ENCODE measurements at places on chromosomes 2 and 18. TPM values are rescaled to one million over a fixed set of nuclear protein-coding genes. Genes with fewer than 3 reads are reported as not detected.
A peak's percentile ranks its signal among the peaks of the same experiment; 100 is the strongest.

The KIF5C gene
- 0.28 TPM for total RNA-seq

DNA sequence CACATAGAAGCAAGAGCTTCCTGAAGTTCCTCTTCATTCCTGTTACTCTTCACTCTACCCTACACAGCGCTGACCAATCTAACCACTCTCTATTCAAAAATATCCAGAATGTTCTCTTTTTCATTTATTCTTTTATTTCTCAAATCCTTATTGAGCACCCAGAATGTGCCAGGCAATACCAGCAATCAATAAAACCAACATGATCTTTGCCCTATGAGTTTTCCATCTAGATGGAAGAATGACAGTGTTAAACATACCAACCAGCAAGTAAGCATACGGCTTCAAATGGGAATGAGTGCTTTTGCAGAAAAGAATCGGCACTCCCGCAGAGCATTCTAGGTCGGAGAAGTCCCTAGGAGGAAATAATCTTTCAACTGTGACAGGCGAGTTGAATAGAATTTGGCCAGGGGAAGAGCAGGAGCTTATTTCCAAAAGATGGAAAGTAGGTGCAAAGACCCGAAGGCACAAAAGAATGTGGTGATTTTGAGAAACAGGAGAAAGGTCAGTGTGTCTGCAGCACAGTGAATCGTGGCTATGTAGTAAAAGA is 217.8 kb upstream of the MEIS1 start:
- DNase-seq: no peak

GRCh38 chr2:68368654-68369336 is 3.7 kb downstream of the PLEK start:
- peak; percentile 81 for DNase-seq

The ICOS gene
- total RNA-seq: not detected

DNA sequence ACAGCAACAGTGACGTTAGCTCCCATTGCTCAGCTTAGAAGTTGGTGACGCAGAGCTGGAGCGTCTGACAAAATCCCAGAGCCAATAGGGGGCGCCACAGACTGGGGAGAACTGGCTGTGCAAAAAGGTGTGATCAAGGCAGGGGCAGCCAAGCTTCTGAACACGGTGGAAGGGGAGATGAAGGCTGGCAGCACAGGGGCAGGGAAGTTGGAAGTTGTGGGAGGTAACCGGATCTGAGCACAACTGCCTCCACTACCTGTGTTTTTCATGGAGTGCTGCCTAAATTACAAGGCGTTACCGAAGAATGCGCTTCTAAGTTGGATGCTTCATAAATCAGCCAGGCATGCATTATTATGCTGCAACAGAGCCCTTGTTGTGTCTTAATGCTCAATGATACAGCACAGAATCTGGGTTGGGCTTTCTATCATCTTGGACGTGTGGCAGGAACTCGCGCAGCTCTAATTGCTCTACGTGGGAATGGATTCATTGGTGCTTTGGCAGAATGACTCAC is 370.0 kb downstream of the SLC4A3 start:
- peak; percentile 29 for DNase-seq

The SLC19A3 gene
- not detected for total RNA-seq

The CDH20 gene
- not detected for total RNA-seq

- DNase-seq: no peak
Measured at GRCh38 chr2:23635442-23636340, 250.7 kb downstream of the KLHL29 start.

DNA sequence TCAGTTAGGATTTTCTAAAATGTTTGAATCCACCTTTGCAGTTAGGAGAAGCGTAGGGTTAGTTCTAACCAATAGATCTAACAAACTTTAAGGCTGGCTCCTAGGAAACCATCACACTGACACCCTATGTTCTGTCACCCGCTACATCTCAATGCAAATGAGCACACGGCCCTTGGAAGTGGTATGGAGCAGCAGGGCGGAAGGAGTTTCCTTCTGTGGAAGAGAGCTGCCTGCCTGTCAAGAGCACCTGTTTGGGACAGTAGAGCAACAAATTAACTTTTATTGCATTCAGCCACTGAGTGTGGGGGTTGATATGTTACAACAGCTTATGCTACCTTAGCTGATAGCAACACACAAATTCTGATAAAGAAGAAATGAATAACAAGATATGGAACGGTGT is 306.9 kb upstream of the RAB6C start:
- no peak for DNase-seq

The GKN1 gene
- not detected for total RNA-seq

The SLC9A4 gene
- not detected for total RNA-seq

DNA sequence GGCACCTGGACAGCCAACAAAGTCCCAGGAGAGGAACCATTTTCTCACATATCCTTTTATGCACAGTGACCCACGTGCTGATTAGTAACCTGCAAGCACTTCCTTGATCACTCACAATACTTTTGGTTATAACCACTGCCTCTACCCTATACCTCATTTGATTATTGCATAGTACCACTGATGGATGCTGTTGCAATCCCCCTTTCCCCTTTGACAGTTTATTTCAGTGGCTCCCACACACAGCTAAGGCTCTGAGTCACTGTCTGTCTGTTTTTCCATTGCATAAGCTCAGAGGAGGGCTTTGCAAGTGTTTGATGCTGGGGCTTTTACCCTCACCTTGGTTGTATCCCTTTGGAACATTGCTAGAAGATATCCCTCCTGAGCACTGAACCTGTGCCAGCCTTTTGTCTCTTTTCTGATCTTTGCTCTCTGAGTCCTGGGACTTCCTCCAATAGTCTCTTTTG is 101.7 kb upstream of the RBBP8 start:
- DNase-seq: peak; percentile 91

The SAG gene
- total RNA-seq: not detected

DNA sequence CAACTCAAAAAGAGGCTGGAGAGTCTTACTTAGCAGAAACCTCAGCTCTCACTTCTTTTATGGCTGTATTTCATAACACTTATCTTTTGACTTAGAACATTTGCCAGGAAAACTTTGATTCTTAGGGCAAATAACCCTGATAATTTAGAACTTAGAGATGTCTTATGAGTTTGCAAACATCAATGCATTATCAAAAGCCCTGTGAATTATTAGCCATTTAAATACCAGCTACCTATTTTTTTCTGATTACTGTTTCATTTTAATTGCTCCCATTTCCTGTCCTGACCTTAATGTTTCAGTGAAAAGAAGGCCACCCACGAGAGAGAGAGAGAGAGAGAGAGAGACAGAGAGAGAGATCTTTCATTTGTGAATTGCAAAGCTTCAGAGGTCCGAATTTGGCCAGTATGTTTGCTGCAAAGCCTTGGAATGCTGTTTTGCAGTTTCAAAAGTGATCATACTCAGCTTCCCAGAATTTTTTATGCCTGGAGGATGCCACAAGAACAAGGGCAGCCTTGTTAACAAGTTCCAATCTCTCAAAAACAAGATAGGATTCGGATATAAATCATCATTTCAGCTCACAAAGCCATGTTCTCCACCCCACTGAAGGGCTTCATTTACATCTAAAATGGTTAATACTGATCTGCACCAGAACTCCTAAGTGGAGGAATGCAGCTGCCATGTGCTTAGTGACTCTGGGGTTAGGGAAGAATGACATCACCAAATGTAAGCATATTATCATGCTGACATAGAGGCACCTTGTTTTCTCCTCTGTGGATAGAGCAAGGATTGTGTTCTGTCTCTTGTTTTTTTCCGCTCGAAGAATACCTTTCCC is 478.2 kb downstream of the ARHGAP15 start:
- DNase-seq: peak; percentile 68

DNA sequence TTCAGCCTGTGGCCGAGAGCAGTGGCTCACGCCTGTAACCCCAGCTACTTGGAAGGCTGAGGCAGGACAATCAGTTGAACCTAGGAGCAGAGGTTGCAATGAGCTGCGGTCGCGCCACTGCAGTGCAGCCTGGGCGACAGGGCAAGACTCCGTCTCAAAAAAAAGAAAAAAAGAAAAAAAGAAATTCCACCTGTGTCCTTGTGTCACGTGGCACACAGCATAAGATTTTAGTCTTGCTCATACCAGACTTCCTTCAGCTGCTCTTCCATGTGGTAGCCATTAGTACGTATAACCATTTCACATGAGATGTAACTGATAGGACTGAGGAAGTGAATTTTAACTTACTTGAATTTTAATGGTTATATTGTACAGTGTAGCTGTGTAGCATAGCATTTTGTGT is 4.0 kb downstream of the NOP58 start:
- no peak for DNase-seq

The LPIN2 gene
- total RNA-seq: 21.9 TPM

GRCh38 chr2:120017201-120017600 is 4.3 kb downstream of the EPB41L5 start:
- no peak for DNase-seq

- peak; percentile 28 for DNase-seq
Measured at GRCh38 chr18:10559553-10560451, 34.0 kb downstream of the NAPG start.

DNA sequence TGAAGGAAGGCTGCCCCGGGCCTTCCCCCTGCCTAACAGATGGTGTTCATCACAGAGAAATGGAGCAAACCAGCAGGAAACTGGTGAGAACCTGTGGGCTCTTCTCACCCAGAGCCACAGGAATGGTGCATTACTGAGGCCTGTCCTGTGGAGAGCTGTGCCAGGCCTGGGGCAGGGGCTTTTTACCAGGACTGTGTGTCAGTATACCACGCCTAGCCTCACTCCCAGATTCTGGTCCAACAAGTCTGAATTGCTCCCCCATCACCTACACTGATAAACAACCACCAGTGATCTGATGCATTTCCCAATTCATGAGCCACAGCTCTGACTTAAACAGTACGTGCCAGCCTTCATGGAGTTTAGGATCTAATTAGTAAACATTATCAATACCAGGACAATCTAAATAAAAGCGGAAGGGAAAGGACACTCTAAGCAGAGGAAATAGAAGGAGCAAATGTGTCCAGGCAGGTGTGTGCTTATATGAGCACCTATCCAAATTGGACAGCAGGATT is 8.9 kb upstream of the DGUOK start:
- no peak for DNase-seq

- DNase-seq: no peak
Measured at GRCh38 chr18:67035026-67035425, 431.1 kb upstream of the CDH19 start.

The SNORC gene
- 0.28 TPM for total RNA-seq

DNA sequence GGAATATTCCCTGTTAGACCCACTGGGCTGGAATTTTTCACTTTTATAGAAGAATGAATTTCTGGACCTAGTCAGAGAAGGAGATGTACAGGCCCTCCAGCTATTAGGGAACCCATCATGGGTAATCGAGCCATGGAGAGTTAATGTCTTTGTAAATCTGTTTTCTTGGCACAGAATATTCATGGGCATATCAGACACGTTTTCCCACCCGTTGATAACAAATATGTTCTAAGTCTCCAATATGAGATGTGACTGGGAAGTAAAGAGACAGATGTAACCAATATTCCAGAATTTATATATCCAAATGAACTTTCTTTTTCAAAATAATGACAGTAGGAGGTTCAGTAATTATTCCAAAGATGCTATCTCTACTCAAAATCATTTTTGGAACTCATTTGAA is 38.7 kb downstream of the CCDC85A start:
- DNase-seq: no peak

DNA sequence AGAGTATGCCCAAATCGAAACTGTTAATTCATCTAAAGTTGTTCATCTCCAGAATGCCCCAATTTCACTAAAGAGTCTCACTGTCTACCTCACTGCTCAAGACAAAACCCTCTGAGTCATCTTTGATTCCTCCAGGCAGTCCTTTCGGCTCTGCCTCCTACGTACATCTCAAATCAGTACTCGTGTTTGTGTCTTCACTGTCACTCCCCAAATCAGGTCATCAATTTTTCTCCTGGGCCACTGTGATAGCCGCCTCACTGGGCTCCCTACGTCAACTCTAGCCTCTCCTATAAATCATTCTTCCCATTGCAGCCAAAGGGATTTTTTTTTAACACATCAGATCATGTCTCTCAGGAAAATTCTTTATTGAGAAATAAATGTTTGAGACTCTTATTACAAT is 42.1 kb upstream of the TTC39C start:
- no peak for DNase-seq

GRCh38 chr2:109185338-109185737 is 56.3 kb downstream of the SH3RF3 start:
- DNase-seq: peak; percentile 95

DNA sequence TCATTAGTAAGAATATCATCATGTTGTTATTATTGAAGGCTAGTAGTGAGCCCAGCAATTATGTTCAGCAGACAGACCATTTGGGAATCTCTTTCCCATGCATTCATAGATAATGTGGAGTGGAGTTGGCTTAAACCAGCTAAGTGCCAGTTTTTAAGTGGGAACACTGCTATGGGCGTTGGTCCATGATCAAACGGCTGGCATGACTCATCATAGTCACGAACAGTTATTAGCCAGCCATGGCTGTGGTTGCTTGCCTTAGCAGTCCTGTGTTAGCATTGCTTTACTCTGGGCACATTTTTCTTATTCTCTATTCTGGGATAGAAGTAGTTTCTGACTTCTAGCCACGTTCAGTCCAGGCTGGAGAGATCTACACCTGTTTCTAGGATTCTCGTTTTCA is 17.7 kb downstream of the EIF4E2 start:
- peak; percentile 84 for DNase-seq

DNA sequence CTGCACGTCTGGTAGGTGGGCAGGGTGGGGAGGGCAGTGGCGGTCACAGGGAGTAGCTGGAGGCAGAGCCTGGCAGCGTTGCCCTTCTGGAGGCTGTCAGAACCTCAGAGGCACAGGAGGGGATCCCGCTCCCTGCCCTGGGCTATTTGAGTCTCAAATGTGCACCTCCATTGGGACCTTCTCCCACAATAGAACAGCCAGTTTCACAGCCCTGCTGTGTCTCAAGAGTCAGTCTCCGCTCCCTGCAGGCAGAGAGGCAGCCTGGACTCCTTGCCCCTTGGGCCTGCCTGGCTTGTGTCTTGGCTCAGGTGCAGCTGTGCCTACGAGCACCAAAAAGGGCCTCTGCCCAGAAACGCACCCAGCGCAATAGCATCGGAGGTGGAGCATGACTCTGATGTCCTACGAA is 57.4 kb downstream of the FAM168B start:
- no peak for DNase-seq

The KLF7 gene
- 28.5 TPM for total RNA-seq

DNA sequence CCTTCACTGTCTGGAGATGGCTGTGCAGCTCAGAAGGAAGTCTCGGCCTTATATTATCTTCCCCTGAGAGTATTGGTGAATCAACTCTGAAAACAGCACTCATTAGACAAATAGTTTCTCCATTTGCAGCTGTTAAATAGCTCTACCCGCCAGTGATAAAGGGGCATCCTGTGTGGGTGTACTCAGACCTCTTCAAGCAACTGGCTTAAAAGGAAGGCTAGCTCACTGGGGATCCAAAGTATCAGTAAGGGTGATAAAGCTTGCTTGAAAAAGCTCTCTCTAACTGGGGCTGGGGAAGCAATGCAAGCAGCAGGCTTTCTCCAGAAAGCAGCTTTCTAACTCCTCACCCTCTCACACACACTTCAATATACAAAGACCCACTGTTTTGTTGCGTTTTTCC is 64.9 kb upstream of the PSMD14 start:
- DNase-seq: no peak

The SEPTIN10 gene
- 83.9 TPM for total RNA-seq

GRCh38 chr2:56077359-56077915 is 106.4 kb upstream of the CCDC85A start:
- peak; percentile 7 for DNase-seq

- peak; percentile 65 for DNase-seq
Measured at GRCh38 chr2:76197842-76198448, 487.2 kb upstream of the GCFC2 start.

The TMEM163 gene
- not detected for total RNA-seq
